ENCODE measurements at places on chromosomes 6 and 20.

GRCh38 chr6:21143645-21144044, 449.9 kb upstream of the SOX4 start:
- no peak for DNase-seq

GRCh38 chr6:4021854-4022695, 56.9 kb downstream of the FAM217A start:
- DNase-seq, result peak; percentile 21

DNA sequence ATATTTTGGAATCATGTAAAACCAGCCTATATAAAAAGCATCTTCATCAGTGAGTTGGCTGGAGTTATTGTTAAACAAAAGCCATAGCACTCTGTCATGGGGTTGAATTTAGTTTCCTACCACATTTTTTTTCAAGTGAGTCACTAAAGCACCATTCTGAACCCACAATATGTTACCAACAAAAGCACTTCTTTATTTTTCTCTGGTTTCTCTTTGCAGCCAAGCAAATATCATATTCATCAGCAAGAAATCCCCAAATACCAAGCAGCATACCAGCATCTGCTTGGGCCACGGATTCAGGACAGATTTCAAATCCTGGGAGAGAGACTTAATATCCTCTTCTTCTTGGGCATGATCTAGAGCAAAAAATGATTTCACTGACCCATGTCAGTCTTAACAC, 441.4 kb downstream of the BCKDHB start:
- peak; percentile 61 for DNase-seq

DNA sequence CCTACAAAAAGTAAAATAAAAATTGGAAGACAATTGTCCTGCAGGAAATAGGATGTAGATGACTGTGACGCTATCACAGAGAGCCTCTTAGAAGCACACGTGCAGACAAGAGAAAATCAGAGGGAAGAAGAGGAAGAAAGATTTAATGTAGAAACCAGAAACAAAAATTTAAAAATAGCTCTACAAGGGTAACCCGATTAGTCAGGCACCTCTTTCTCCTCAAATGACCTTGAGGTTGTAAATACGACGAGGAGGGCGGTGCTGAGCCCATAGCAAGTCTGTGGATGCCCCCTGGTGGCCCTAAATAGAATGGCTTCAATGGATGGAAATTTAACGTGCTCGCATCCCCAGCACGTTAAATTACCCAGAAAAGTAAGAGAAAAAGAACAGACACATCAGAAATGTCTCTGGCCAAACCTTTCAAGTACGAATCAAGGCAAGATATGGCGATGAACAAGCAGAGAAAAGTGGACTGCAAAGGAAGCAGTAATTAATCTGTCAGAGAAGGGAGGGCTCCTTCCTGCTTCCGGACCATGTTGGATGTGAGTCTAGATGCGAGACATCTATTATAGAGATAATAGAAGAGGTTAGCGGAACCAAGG, 4.2 kb upstream of the PRPH2 start:
- DNase-seq, result peak; percentile 57

GRCh38 chr20:40493549-40493948, 195.5 kb downstream of the MAFB start:
- peak; percentile 42 for DNase-seq

DNA sequence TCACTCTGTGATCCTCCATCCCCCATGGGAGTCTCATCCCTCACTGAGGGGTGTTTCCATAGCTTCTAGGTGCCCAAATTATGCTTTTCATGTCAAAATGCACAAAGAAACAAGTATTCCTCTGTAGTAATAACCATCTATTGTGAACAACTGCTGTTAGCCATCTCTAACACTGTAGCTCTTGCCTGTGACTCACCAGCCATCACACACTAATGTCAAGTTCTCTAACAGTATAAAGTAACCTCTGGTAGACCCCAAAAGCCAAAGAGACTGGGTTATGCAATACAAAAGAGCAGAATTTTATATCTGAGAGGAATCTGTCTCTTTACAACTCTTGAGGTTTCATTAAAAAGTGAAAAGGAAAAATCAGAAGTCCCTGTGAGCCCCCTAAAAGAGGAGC, 25.4 kb upstream of the IYD start:
- DNase-seq, result peak; percentile 13

GRCh38 chr20:31974296-31974695, 6.3 kb downstream of the XKR7 start:
- no peak for DNase-seq

DNA sequence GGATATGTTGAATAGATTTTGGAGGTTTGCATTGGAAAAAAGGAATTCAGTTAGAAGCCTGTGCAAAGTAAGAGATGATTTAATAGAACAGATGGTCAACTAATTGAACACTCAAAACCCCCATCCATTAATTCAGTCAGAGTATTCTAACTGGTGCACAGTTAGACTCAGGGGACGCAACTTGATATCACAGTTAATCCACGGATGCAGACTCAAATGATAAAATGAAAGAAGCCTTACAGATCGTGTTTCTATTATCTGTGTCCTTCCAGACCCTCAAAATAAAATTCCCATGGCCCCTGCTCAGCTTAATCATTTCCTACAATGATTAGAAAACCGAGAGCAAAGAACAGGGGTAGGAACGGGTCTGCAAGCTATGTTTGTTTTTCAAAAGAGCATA, 45.4 kb upstream of the DTNBP1 start:
- DNase-seq, result no peak

Data from A172 (cell line).